CD8-positive, alpha-beta memory T cell (primary cell): ENCODE measurements at places on chromosomes 4 and X. TPM values are rescaled to one million over a fixed set of nuclear protein-coding genes. Genes with fewer than 3 reads are reported as not detected.

Gene NSUN7
- total RNA-seq = not detected

Gene CPE
- not detected for total RNA-seq

Gene DCAF12L2
- not detected for total RNA-seq

Gene RBM46
- not detected for total RNA-seq

Gene SPATA4
- total RNA-seq = not detected

Gene SLC10A3
- 40.8 TPM for total RNA-seq

Gene SPIN3
- 5.6 TPM for total RNA-seq

Gene BRS3
- not detected for total RNA-seq

Gene CT45A2
- total RNA-seq = not detected

Gene NPY2R
- total RNA-seq = not detected

Gene NUDT11
- 2.0 TPM for total RNA-seq

Gene DSPP
- total RNA-seq = not detected

Gene EDA2R
- total RNA-seq = 1.6 TPM

Gene FAM114A1
- 0.31 TPM for total RNA-seq

Gene CHST7
- 3.9 TPM for total RNA-seq

Gene SPATA18
- 0.31 TPM for total RNA-seq

Gene HHIP
- not detected for total RNA-seq

Gene SSX4
- not detected for total RNA-seq

Gene BDH2
- 10.9 TPM for total RNA-seq

Gene NDUFB11
- 95.0 TPM for total RNA-seq

Gene GAGE12J
- not detected for total RNA-seq

Gene TMSB4X
- total RNA-seq = 3,415 TPM

Gene P2RY10
- total RNA-seq = 64.9 TPM

Gene SLC25A43
- 11.8 TPM for total RNA-seq

Gene ZMAT1
- 3.2 TPM for total RNA-seq

Gene CFAP97
- 50.1 TPM for total RNA-seq

Gene TNIP3
- 13.7 TPM for total RNA-seq

Gene RIPPLY1
- total RNA-seq = not detected

Gene NEUROG2
- total RNA-seq = not detected

Gene CCSER1
- total RNA-seq = 0.20 TPM

Gene TSPAN6
- total RNA-seq = 0.33 TPM

Gene MAGEA11
- total RNA-seq = not detected

Gene ABCG2
- total RNA-seq = 1.4 TPM

Gene ODAPH
- not detected for total RNA-seq

Gene SLC39A8
- 84.2 TPM for total RNA-seq

Gene FHL1
- total RNA-seq = 7.5 TPM

Gene FATE1
- total RNA-seq = not detected

Gene ARHGEF6
- total RNA-seq = 25.6 TPM

Gene HTN1
- not detected for total RNA-seq

Gene TNMD
- not detected for total RNA-seq

Gene TLR8
- 0.07 TPM for total RNA-seq

Gene NHSL2
- 1.1 TPM for total RNA-seq

Gene CXXC4
- not detected for total RNA-seq

Gene TMEM271
- total RNA-seq = not detected

Gene HELT
- not detected for total RNA-seq

Gene GPR82
- 0.89 TPM for total RNA-seq

Gene SLC9B1
- total RNA-seq = 1.7 TPM

Gene ERVMER34-1
- 0.20 TPM for total RNA-seq
